ENCODE measurements at places on chromosomes 4 and X.

- no peak for DNase-seq
Observed at GRCh38 chrX:53186351-53186750, 38.7 kb downstream of the KDM5C start.

- DNase-seq: no peak
Observed at GRCh38 chr4:55380576-55380975, 15.2 kb upstream of the TMEM165 start.

GRCh38 chr4:41072021-41072777 is 142.1 kb downstream of the APBB2 start:
- DNase-seq: no peak

DNA sequence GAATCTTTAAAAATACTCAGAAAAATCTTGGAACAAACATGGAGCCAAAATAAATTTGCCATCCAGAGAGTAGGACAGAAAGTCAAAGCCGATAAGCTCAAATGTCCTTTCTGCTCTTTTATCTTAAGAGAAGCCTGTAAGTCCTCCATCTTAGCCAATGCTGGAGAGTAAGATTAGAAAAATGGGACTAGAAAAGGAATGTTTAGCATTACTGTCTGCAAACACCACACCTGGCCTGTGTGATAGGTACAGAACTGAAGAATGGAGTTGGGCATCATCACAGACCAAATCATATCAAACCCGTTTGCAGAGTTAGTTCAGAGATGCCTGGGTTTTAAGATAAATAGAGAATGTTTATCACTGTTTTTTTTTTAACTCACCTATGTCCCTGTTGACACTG is 10.5 kb upstream of the SLC39A8 start:
- no peak for DNase-seq

All from suppressor macrophage treated with lipopolysaccharide for 1 hour (primary cell).